ENCODE measurements at places on chromosomes 5 and 9. TPM values are rescaled to one million over a fixed set of nuclear protein-coding genes. Genes with fewer than 3 reads are reported as not detected.
A peak's percentile ranks its signal among the peaks of the same experiment; 100 is the strongest.

PCDHGA7 gene
- total RNA-seq: 3.3 TPM

GRCh38 chr5:62460578-62460983 lies 48.0 kb downstream of the IPO11 start:
- peak; percentile 68 for DNase-seq
- no peaks in the 10 kb centered on the region for H3K36me3 ChIP-seq
- H3K27me3 ChIP-seq: no peaks in the 10 kb centered on the region
- H3K4me3 ChIP-seq: no peak overlapping the region
- peaks cover 2% of the 10 kb centered on the region for H3K4me1 ChIP-seq

- no peaks in the 10 kb centered on the region for H3K36me3 ChIP-seq
- H3K27ac ChIP-seq: no peak overlapping the region
- H3K4me3 ChIP-seq: no peak overlapping the region
- no peaks in the 10 kb centered on the region for H3K4me1 ChIP-seq
- no peaks in the 10 kb centered on the region for H3K27me3 ChIP-seq
Measured at GRCh38 chr5:10133830-10134229, 115.9 kb downstream of the ATPSCKMT start.

GRCh38 chr5:117829646-117830045 lies 1158.7 kb downstream of the DTWD2 start:
- no peak for DNase-seq
- no peaks in the 10 kb centered on the region for H3K36me3 ChIP-seq
- no peak overlapping the region for H3K27ac ChIP-seq
- no peaks in the 10 kb centered on the region for H3K27me3 ChIP-seq

DNA sequence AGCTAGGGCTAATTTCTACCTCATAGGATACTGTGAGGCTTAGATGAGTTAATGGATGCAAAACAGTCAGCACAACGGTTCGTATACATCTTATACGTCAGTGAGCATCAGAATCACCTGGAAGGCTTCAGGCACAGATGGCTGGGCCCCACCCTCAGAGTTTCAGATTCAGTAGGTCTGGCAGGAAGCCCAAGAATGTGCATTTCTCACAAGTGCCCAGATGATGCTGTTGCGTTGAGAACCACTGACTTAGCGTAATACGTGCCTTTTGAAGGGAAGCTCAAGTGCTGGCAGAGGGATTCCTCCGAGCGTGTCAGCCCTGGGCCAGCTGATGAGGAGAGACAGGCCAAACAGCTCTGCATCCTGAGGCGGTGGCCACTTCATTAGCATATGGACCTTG lies 117.1 kb upstream of the WWC1 start:
- DNase-seq: no peak
- no peak overlapping the region for H3K27ac ChIP-seq
- no peaks in the 10 kb centered on the region for H3K27me3 ChIP-seq

- no peak overlapping the region for H3K27ac ChIP-seq
- H3K27me3 ChIP-seq: no peaks in the 10 kb centered on the region
Measured at GRCh38 chr9:88017096-88017495, 42.8 kb upstream of the CDK20 start.

CD74 gene
- total RNA-seq: 0.18 TPM

GRCh38 chr5:124669300-124669648 lies 77.2 kb downstream of the ZNF608 start:
- peaks cover 9% of the 10 kb centered on the region for H3K4me1 ChIP-seq
- no peak for DNase-seq
- H3K27ac ChIP-seq: no peak overlapping the region
- no peak overlapping the region for H3K4me3 ChIP-seq
- H3K36me3 ChIP-seq: no peaks in the 10 kb centered on the region
- no peaks in the 10 kb centered on the region for H3K27me3 ChIP-seq

DNA sequence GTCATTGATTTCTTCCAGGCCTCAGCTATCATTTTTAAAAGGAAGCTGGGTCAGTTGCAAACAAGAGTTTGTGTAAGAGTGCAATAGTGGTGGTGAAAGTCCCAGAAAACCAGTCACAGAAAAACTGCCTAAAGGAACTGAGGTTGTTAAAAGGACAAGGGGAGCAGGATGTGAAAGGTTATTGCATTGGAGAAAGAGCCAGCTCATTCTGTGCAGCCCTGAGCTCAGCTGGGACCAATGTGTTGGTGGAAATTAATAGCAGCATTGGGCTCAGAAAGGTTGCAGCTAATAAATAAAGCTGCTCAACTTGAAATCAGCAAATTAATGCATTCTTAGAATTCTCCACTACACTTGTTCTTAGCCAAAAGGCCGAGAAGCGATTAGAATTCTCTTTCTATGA lies 34.9 kb downstream of the NREP start:
- no peak overlapping the region for H3K27ac ChIP-seq
- no peaks in the 10 kb centered on the region for H3K27me3 ChIP-seq
- peaks cover 6% of the 10 kb centered on the region for H3K36me3 ChIP-seq
- no peak overlapping the region for H3K4me3 ChIP-seq
- no peak for DNase-seq

FCN1 gene
- not detected for total RNA-seq

DNA sequence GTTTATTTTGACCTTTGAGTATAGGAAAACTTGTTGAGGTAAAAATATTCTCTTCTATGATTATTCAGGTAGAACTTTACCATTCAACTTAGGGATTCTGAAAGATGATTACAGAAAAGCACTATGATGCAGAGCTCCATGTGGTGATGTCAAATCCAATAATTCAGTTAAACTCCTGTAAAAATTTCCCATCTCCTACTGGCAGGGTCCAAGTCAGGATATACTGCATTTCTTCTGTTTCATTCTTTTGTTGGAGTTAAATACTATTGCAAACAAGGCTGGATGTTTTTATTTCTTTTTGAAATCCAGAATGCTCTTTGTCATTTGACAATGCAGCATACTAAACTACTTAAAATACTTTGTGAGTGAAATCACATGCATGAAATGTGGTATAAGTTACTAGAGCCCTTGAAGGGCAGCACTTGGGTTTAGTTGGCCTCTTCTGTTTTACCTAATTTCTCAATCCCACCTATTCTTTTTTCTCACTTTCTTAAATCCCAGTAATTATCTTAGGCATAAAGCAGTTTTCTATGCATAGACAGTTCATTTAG lies 204.5 kb downstream of the FBXL7 start:
- no peaks in the 10 kb centered on the region for H3K36me3 ChIP-seq
- H3K4me1 ChIP-seq: peaks cover 4% of the 10 kb centered on the region
- no peak overlapping the region for H3K4me3 ChIP-seq
- no peak overlapping the region for H3K27ac ChIP-seq
- H3K27me3 ChIP-seq: no peaks in the 10 kb centered on the region

IRX1 gene
- total RNA-seq: not detected

DNA sequence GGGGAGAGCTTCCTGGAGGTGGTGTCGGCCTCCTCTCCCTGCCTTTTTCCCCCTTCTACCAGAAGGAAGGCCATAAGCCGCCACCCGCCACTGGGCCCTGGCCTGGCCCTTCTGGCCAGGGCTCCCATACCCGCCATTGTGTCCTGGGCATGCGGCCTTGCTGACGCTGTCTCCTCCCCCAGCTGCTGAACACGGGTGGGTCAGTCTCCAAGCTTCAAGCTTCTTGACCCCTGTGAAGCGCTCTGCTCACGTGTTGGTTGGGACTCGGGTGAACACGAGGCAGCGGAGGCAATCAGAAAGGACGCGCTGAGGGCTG lies 24.2 kb upstream of the UBAC1 start:
- no peaks in the 10 kb centered on the region for H3K36me3 ChIP-seq
- no peak overlapping the region for H3K4me3 ChIP-seq
- no peak for DNase-seq
- H3K27me3 ChIP-seq: peaks cover 11% of the 10 kb centered on the region
- H3K4me1 ChIP-seq: no peaks in the 10 kb centered on the region

CDC20B gene
- total RNA-seq: not detected

DNA sequence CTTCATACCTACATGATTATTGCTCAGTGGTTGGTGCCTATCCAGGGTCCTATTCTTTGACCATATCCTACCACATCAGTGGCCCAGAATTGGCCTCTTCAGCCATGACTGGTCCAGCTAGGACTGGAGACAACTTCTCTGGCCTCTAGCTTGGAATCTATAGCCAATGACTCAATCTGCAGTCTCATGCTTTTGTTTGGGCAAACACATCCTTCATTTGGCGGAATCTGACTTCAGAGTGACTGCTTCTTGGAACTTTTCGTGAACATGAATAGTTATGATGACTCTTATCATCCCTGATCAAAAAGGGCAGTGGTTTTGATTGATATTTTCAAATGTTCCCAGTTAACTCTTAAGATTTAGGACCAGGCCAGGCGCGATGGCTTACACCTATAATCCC lies 134.1 kb downstream of the PAPPA start:
- H3K36me3 ChIP-seq: peaks cover 20% of the 10 kb centered on the region
- H3K4me3 ChIP-seq: no peak overlapping the region
- no peak overlapping the region for H3K27ac ChIP-seq
- peak; percentile 73 for DNase-seq

- 0 out of 2 replicates have a peak, but pooled peaks cover 2% of the 10 kb centered on the region for H3K27me3 ChIP-seq
- DNase-seq: no peak
- no peaks in the 10 kb centered on the region for H3K36me3 ChIP-seq
- no peak overlapping the region for H3K27ac ChIP-seq
- no peak overlapping the region for H3K4me3 ChIP-seq
Measured at GRCh38 chr5:138694146-138694545, 59.1 kb upstream of the CTNNA1 start.

DNA sequence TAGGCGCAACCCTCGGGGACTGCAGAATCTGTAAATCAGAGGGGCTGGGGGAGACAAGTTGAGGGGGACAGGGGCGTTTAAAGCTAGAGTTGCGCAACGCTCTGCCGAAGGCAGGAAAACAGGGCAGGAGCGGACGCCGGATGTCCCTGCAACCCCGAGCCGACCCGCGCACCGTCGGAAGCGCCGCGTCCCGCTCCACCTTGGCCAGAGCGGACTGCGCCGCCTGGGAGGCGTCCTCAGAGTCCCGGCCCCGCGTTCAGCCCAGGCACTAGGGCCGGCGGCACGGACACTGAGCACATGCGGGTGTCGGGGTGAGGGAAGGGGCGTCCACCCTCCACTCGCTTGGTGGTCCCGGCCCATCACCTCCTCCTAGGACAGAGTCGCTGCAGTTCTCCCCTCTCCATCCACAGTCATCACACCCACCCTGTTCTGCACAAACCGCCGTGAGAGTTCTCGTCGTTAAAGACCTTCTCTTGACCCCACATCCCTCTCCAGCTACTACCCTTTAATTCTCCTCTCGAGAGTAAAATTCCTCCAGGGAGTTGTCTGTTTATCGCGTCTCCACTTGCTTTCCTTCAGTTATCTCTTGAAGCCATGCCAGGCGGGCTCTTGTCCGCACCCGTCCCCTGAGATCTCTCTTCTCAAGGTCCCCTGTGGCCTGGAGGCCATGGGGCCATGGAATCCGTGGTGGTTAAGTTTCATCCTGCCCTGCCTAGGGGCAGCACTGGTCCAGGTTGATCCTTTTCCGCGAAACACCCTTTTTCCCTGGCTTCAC lies 796 bp upstream of the PDLIM7 start:
- peak overlapping the region; percentile 87 for H3K27ac ChIP-seq
- peak overlapping the region; percentile 45 for H3K4me3 ChIP-seq
- peaks cover 23% of the 10 kb centered on the region for H3K36me3 ChIP-seq
- no peaks in the 10 kb centered on the region for H3K27me3 ChIP-seq
- H3K4me1 ChIP-seq: peaks cover 35% of the 10 kb centered on the region

- no peaks in the 10 kb centered on the region for H3K36me3 ChIP-seq
- no peak overlapping the region for H3K27ac ChIP-seq
- H3K4me3 ChIP-seq: no peak overlapping the region
- peaks cover 2% of the 10 kb centered on the region for H3K4me1 ChIP-seq
- no peak for DNase-seq
Measured at GRCh38 chr9:107952773-107953172, 463.2 kb upstream of the KLF4 start.

DNA sequence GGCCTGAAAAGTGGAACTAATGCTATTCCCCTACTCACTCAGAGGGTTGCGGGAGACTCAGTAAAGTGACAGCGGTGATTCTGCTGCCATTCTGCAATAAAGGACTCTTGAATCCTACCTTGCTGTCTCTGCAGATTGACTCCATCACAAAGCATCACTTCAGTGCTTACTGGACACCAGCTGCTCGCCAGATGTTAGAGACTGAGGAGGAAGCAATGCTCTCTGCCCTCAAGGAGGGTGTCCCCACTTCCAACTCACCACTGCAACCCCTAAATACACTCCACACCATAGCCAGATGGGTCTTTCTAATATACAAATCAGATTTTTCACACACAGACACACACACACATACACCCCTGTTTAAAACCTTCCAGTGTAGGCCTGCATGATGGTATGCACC lies 21.4 kb downstream of the TTLL11 start:
- H3K4me1 ChIP-seq: peaks cover 6% of the 10 kb centered on the region
- no peak overlapping the region for H3K27ac ChIP-seq

PPP3R2 gene
- not detected for total RNA-seq

- H3K27ac ChIP-seq: peak within 1 kb of the TSS; percentile 52
- H3K36me3 ChIP-seq: peaks cover 4% of the 10 kb centered on the region
- peak within 1 kb of the TSS; percentile 72 for H3K4me3 ChIP-seq
Measured at GRCh38 chr5:157743163-157744050, at the start of gene LSM11. TSS of gene LSM11 (plus strand) at chr5:157743712. CDS start at chr5:157743751, 39 bp downstream.

GRCh38 chr9:87596862-87597261 lies 99.2 kb downstream of the DAPK1 start:
- no peaks in the 10 kb centered on the region for H3K27me3 ChIP-seq
- no peak overlapping the region for H3K27ac ChIP-seq
- no peak overlapping the region for H3K4me3 ChIP-seq
- DNase-seq: no peak
- H3K36me3 ChIP-seq: no peaks in the 10 kb centered on the region

GRCh38 chr5:1343931-1344901 lies 683 bp downstream of the CLPTM1L start:
- peak overlapping the region; percentile 98 for H3K4me3 ChIP-seq
- H3K4me1 ChIP-seq: peaks cover 8% of the 10 kb centered on the region
- H3K27me3 ChIP-seq: no peaks in the 10 kb centered on the region
- DNase-seq: peak; percentile 12

GRCh38 chr5:35198075-35198474 lies 32.2 kb downstream of the PRLR start:
- no peaks in the 10 kb centered on the region for H3K4me1 ChIP-seq
- H3K27ac ChIP-seq: no peak overlapping the region
- peak; percentile 37 for DNase-seq
- no peak overlapping the region for H3K4me3 ChIP-seq

GRCh38 chr9:2466703-2467102 lies 154.9 kb upstream of the VLDLR start:
- H3K4me3 ChIP-seq: no peak overlapping the region
- peaks cover 4% of the 10 kb centered on the region for H3K4me1 ChIP-seq
- no peaks in the 10 kb centered on the region for H3K36me3 ChIP-seq
- H3K27me3 ChIP-seq: no peaks in the 10 kb centered on the region

- no peaks in the 10 kb centered on the region for H3K4me1 ChIP-seq
- peaks cover 19% of the 10 kb centered on the region for H3K36me3 ChIP-seq
Measured at GRCh38 chr9:5922192-5922591, 31.5 kb downstream of the MLANA start.

IQGAP2 gene
- total RNA-seq: 0.36 TPM

DNA sequence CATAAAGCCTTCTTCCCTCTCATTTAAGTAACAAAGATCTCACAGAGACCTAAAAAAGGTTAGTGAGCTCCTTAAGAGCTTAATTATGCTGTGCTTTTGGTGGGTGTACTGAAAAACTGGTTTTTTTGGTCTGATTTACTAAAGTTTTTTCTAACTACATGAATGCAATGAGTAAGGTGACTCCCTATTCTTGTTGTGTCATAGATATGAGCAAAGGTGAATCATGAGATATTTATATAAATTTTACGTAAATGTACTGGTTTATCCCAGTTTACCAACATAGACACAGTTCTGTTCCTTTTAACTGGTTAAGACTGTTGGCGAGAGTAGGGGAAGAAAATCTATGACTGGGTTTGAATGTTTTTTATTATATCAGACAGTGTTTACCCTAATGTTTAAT lies 250.5 kb downstream of the NR2F1-AS1 start:
- H3K4me1 ChIP-seq: no peaks in the 10 kb centered on the region
- no peaks in the 10 kb centered on the region for H3K27me3 ChIP-seq
- peak; percentile 79 for DNase-seq
- H3K36me3 ChIP-seq: no peaks in the 10 kb centered on the region
- H3K4me3 ChIP-seq: no peak overlapping the region

PDCD1LG2 gene
- total RNA-seq: 33.3 TPM

- H3K27me3 ChIP-seq: no peaks in the 10 kb centered on the region
- no peak overlapping the region for H3K27ac ChIP-seq
- peak; percentile 4 for DNase-seq
Measured at GRCh38 chr9:70951749-70952727, 169.4 kb downstream of the TRPM3 start.
